ENCODE measurements at places on chromosomes 2 and 18.

DNA sequence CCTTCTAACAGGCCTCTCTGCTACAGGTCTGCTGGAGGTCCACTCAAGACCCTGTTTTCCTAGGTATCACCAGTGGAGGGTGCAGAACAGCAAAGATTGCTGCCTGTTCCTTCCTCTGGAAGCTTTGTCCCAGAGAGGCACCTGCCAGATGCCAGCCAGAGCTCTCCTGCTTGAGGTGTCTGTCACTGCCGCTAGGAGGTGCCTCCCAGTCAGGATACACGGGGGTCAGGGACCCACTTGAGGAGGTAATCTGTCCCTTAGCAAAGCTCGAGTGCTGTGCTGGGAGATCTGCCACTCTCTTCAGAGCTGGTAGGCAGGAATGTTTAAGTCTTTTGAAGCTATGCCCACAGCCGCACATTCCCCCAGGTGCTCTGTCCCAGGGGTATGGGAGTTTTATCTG lies 140.6 kb downstream of the BAZ2B start:
- no peak for DNase-seq

DNA sequence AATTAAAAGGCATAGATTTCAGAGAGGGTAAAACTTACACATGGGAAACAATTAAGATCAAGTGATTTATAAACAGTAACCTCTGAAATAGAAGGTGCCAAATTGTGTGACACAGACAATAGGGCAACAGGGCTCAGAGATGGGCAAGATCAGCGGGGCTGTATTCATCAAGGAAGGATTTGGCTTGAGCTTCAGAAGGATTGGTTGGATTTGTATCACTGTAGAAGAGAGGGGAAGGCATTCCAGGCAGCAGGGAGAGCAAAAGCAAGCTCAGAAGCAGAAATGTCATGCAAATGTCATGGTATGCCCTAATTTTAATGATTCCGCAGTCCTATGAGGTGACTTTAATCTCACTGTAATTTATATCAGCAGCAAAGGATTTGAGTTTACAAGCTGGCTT lies 415.0 kb upstream of the NRP2 start:
- no peak for DNase-seq

DNA sequence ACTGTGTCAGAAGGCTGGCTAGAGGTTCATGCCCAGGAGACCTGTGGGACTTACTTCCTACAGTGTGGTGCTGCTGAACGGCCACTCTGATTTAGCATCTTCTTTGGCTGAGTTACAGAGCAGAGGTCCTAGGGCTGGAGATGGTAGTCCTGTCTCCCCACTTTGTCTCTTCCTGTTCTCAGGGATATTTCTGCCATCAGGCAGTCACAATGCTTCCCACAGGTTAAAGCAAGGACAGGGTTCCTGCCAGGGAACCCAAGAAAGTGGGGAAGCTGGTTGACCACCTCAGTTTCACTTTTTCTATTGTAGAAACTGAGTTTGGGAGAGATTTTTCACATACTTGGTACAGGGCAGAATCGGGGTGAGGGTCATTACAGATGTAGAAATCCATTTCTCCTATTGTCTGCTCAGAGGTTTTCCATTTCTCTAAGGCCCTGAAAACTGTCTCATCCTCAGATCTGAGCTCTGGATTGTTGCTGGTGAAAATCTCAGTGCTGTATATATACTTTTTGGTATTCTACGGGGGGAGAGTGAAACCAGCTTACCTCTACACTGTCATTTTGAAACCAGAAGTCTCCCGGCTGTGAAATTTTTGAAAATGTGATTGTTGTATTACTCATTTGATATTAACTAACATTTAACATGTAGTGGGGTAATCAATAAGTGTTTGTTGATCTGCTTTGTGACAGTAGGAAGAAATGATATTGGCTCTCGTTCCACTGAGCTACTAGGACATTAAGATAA lies 37.0 kb upstream of the MEP1B start:
- no peak for DNase-seq

GRCh38 chr2:50591642-50592041 lies 440.3 kb downstream of the NRXN1 start:
- DNase-seq: no peak

- DNase-seq: no peak
Measured at GRCh38 chr2:105625632-105626031, 119.1 kb upstream of the NCK2 start.

DNA sequence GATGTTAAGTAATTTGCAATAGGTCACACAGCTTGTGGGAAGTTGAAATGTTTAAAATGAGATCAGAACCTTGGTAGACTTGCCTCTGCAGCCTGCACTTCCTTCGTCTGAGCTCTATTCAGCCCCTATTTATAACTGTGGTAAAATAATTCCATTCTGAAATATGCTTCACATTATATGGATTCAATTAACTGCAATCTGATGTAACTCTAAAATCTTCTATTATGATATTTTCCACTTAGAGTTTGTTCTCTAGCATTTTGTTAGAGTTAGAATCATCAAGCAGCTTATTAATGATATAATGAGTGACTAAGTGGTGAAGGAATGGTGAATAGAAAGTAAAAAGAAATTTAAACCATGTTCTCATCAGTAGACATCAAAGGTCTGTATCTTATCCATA lies 139.6 kb upstream of the ARHGAP28 start:
- DNase-seq: no peak

DNA sequence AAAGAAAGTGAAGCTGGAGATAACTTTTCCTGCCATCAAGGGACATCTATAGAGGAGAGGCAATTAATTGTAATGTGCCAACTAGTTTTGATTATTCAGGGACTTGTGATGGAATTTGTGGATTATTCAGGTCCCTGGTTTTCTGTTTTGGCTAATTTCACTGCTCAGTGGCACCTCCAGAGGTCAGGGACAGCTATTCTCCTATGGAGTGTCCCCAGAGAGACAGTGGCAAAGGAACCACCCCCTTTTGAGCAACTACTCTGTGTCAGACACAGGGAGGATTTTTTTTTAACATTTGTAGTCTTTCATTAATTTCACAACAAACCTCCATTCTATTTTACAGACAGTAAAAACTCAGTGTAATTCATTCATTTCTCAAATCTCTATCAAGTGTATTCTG lies 206.0 kb upstream of the SPRED2 start:
- DNase-seq: no peak

GRCh38 chr2:157986761-157987160 lies 110.6 kb upstream of the ACVR1 start:
- no peak for DNase-seq

GRCh38 chr2:118661179-118661578 lies 186.3 kb downstream of the EN1 start:
- DNase-seq: no peak

DNA sequence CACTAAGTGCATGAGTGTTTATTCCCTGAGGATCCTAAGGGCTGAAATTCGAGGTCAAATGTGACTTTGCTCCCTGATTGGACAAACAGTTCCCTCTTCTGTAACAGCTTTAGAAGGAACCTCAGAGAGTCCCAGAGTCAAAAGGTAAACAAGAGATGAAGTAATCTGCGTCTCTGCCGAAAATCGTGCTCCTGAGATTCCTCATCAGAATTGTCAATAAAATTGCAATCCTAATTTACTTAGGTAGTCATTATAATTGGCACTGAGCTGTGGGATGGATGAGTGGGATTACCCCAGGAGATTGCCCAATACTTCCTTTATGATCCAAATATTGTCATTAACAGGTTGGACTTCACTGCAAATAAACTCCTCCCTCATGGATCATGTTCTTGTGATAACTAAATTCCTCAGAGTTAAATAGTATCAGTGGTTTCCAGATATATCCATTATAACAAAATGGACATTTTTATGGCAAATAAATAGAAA lies 907 bp upstream of the SUCLG1 start:
- no peak for DNase-seq

DNA sequence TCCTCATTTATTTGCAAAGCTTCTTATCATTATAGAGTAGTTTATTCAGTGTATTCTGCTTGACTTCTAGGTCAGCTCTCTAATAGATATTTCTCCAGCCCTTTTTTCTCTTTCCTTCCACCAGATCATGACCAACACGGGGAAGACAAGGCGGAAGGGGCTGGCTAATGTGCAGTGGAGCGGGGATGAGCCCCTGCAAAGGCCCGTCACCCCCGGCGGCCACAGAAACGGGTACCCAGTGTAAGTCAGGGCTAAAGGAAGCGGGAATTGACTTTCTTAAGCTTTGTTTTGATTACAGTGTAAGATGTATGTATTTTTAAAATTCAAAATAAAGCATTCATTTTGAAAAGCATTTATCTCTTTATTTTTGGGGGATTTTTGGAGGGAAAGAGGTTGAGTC lies 50.7 kb upstream of the B3GNT7 start:
- no peak for DNase-seq

DNA sequence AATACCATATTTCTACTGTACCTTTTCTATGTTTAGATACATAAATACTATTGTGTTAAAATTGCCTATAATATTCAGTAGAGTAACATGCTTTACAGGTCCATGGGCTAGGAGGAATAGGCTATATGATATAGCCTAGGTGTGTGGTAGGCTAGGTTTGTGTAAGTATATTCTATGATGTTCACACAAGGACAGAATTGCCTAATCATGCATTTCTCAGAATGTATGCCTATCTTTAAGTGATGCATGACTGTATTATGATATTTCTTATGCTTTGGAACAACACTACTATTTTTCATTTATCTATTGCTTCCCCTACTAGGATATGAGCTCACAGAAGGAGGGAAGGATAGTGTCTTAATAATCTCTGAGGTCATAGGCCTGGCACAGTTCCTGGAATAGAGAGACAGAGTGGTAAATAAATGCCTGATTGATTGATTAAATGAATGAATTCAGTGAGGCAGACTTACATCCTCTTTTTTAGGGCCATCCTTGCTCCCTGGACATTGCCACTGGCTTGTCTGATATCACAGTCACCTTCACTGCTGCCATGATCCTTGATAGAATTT lies 121.0 kb downstream of the MYO3B start:
- DNase-seq: no peak

DNA sequence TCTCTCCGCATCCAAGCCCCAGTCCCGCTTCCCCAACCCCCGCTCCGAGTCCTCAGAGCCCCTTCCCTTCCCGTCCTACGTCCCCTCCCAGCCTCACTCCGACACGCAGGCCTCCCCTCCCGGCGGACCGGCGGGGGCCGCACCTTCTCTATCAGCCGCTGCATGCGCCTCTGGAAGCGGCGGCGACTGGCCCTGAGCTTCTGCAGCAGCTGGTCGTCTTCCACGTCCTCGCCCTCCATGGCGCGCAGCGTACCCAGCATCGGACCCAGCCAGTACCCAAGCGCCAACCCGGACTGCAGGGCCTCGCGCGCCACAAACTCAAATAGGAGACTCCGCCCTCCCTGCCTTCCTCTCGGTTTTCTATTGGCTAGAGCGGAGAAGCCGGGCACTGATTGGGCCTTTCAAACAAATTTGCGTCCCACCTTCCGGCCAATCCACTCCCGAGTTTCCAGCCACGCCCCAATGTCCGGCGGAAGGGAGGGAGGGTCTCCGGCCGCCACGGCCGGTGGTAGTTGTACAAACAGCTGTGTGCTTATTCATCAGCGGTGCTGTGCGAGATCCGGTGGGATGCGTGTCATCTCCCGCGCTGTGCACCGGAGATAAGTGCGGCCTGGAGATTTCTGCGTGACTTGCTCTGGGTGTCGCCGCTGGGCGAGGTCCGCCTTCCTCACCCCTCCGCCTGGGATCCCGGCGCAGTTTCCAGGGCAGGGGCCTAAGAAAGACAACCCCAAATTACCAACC lies at the start of gene HJURP:
TSS of gene HJURP (minus strand) at position 295 of the 741 bp plus-strand sequence. CDS start at position 260, 35 bp downstream.
- DNase-seq: peak; percentile 93

DNA sequence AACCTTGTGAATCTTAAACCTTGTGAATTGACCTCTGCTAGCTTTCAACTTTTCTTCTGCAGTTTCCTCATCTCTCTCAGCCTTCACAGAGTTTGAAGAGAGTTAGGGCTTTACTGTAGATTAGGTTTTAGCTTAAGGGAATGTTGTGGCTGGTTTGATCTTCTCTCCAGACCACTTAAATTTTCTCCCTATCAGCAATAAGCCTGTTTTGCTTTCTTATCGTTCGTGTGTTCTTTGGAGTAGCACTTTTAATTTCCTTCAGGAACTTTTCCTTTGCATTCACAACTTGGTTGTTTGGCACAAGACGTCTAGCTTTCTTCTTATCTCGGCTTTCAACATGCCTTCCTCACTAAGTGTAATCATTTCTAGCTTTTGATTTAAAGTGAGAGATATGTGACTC lies 2.8 kb upstream of the CDCA7 start:
- no peak for DNase-seq

DNA sequence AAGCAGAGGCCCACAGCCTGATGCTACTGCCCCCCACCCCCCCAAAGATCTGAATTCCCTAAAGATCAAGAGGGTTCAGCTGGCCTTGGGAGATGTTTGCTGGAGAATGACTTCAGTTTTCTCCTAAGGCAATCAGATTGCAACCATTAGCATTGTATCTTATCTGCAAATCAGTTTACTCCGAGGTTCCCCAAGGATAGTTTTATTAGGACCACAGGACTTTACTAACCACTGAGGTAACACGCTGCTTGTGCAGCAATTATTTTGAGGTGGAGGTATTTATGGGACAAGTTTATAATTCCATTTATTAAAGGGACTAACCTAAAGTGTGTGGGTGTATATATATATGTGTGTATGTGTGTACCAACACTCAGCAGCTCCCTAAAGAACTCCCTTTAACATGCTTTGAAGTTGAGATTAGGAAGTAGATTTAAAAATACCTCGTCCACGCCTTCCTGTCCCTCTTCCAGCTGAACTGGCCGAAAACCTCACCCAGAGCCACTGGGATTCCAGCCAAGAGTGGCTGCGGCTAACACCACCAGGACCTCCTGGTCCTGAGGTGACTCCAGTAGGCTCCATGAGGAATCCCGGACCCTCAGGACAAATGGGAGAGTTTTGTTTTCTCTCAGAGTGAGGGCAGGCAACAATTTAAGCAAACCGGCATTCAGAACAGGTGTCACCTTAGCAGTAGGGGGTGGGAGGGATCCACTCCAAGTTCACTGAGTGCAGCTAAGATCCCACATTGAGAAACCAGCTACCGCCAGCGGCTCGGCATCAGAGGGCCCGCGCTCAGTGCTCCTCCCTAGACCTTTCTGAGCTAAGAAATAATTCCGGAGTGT lies 3.0 kb upstream of the DLX1 start:
- DNase-seq: no peak

GRCh38 chr18:57630754-57631595 lies 9.3 kb upstream of the NARS1 start:
- DNase-seq: no peak

- DNase-seq: no peak
Measured at GRCh38 chr18:22503803-22504202, 86.1 kb upstream of the CTAGE1 start.

GRCh38 chr2:237244178-237244577 lies 158.5 kb downstream of the COPS8 start:
- no peak for DNase-seq

DNA sequence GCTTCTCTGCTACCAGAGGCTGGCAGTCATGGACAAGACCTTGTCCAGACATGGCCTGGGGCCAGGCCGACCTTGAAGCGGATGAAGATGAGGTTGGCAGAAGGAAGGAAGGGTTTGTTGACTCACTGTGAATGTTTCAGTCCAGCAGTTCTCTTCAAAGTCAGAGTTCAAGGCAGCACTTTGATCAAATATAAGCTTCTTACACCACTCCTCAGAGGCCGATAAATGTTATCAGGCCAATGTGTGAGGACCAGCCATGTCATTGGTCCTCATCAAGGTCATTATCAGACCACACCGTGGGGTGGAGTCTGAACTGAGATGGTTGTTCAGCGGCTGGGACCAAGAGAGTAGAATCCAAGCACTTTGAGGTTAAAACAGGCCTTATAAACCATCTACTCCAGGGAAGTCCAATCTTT lies 35.5 kb downstream of the QPCT start:
- DNase-seq: no peak
